ENCODE measurements at places on chromosomes 1 and 21.

DNA sequence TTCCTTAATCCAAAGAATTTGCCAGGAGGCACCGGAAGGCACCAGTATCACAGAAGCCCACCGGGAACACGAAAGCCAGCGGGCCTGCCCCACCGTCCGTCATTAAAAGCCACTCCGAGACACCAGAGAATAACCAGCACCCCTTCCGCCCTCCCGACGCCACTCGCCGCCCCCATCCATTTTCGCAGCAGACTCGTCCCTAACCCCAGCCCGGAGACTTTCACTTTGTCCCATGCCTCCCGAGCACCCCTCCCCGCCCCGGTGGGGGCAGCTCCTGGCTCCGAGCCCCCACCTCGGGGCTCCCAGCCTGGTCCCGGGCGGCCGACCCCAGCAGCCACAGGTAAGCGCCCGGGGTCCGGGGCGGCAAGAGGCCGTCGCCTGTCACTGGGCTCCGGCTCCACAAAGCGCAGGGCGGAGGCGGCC is 105.4 kb downstream of the SLC45A1 start:
- DNase-seq, result no peak

DNA sequence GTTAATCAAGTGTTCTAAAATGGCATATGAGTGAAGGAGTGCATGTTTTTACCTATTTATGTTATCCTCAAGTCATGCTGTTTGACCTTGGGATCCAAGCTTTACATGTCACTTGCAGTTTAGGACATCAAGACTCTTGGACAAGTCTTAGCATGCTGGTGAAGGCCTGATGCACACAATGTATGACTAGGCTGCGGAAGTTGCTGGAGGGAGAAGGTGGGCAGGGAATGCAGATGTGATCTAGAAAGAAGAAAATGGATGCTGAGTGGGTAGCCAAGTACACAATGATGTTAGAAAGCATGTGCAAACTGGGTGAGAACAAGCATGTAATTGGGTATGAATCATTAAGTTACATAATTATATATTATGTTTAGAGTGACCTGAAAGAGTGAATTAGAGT is 301.8 kb downstream of the BRINP2 start:
- DNase-seq, result no peak

- DNase-seq, result no peak
These were observed 75.3 kb downstream of the SIK1 start for GRCh38 chr21:43351501-43352153.

GRCh38 chr1:164504749-164505148 is 54.2 kb upstream of the PBX1 start:
- DNase-seq, result no peak

GRCh38 chr1:167293057-167293456 is 72.4 kb downstream of the POU2F1 start:
- DNase-seq, result no peak

DNA sequence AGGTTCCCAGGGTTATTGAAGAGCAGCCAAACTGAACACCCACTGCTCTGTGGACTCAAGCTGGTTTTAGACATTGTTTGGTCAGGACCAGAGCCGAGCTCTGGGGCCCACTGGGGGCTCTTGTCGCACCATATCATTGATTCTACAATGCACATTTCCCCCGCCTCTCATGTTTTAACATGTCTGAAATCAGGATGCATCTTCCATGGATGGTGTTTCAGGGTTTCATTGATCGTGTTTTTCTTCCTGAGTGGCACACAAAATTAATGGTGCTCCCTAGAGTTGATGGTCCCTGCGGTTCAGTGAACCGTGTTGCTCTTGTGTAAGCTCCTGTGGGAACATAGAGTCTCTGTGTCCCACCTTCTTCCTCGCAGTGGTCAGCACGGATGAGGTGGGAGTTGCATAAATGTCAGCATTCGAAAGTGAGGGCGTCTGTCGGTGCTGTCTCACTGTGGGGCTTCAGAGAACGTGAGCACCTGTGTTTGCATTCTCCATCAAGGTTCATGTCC is 38.3 kb downstream of the GALNT2 start:
- DNase-seq, result no peak
